ENCODE measurements at places on chromosomes 5 and 9. TPM values are rescaled to one million over a fixed set of nuclear protein-coding genes. Genes with fewer than 3 reads are reported as not detected.

NTRK2 gene
- under 0.01 TPM for total RNA-seq

PCDHB11 gene
- total RNA-seq, result 0.30 TPM

IFNB1 gene
- total RNA-seq, result 0.30 TPM

NKD2 gene
- total RNA-seq, result not detected

IFNA2 gene
- total RNA-seq, result not detected

SPATA31C1 gene
- not detected for total RNA-seq

SHROOM1 gene
- 2.1 TPM for total RNA-seq

ENTPD2 gene
- not detected for total RNA-seq

TAF11L10 gene
- not detected for total RNA-seq

PCDHGB3 gene
- total RNA-seq, result 6.8 TPM

HSD17B3 gene
- total RNA-seq, result not detected

SLC28A3 gene
- total RNA-seq, result 0.59 TPM
